Gastrocnemius medialis (tissue), 4 donors: ENCODE measurements at places on chromosomes 6 and 20. TPM values are rescaled to one million over a fixed set of nuclear protein-coding genes. Genes with fewer than 3 reads are reported as not detected.

Gene GABRR2
- 0.71 TPM for total RNA-seq

DNA sequence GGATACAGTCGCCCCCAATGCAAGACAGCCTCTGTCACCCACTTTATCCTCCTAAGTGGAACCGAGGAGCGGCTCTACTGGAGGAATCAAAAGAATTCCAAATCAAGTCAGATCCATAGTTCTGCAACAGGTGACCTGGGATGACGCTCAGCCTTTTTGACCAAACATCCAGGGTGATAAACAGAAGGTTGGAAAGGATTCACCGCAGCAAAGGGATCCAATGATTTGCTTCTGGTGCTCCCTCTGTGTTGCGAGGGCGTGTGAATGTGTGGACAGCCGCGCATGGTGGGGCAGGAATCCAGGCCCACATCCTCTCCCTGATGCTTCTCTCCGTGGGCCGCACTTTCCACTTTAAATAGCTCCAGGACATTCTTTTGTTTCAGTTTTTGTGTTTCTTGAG lies 116.8 kb upstream of the CDH4 start:
- no peak overlapping the region for H3K4me3 ChIP-seq
- no peaks in the 10 kb centered on the region for H3K4me1 ChIP-seq
- no peaks in the 10 kb centered on the region for H3K36me3 ChIP-seq
- no peak overlapping the region for H3K27ac ChIP-seq
- peaks cover 25% of the 10 kb centered on the region for H3K27me3 ChIP-seq

DNA sequence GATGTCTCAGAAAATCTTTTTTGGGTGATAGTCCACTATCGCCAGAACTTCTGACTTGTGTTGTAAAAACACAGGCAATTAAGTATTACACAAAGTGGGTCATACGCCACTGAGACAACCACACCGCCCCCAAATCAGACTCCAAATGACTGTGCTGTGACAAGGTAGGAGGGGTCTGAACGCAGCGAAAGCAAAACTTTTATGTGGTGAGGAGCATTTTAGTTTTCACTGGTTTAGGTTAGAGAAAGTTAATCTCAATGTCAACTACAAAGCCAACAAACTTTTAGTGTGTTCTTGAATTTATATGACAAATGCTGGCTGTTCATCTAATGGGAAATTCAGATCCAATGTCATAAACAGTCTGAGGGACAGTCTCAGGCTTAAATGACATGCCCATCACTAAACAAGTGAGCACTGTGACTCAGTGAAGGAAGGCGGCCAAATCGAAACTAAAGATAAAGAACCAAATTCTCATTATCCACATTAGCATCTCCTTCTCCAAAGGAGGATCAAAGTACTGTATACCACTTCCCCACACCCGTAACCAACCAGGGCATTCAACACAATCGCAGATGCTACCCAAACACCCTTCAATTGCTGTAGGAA lies 186.7 kb downstream of the GJA10 start:
- DNase-seq: no peak
- H3K27ac ChIP-seq: no peak overlapping the region
- H3K4me3 ChIP-seq: no peak overlapping the region
- no peaks in the 10 kb centered on the region for H3K27me3 ChIP-seq
- H3K36me3 ChIP-seq: no peaks in the 10 kb centered on the region

GRCh38 chr20:47701612-47702011 lies 83.7 kb downstream of the SULF2 start:
- DNase-seq: no peak
- H3K4me3 ChIP-seq: no peak overlapping the region

DNA sequence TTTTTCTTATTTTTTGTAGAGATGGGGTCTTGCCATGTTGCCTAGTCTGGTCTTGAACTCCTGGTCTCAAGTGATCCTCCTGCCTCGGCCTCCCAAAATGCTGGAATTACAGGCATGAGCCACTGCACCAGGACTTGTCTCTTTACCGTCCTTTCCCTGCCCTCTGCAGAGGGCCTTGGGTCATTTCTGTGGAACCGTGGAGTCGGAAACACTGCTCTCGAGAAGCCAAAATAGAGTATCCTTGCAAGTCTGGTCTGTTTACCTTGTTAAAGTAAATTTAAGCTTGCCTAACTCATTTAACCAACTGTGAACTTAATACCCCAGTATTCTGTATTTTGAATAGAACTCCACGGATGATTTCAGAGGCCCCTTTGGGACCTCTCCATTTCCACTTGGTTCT lies 51.4 kb downstream of the KDM1B start:
- no peak for DNase-seq
- no peaks in the 10 kb centered on the region for H3K4me1 ChIP-seq
- no peak overlapping the region for H3K27ac ChIP-seq
- no peaks in the 10 kb centered on the region for H3K27me3 ChIP-seq

Gene RIMS4
- 0.41 TPM for total RNA-seq

DNA sequence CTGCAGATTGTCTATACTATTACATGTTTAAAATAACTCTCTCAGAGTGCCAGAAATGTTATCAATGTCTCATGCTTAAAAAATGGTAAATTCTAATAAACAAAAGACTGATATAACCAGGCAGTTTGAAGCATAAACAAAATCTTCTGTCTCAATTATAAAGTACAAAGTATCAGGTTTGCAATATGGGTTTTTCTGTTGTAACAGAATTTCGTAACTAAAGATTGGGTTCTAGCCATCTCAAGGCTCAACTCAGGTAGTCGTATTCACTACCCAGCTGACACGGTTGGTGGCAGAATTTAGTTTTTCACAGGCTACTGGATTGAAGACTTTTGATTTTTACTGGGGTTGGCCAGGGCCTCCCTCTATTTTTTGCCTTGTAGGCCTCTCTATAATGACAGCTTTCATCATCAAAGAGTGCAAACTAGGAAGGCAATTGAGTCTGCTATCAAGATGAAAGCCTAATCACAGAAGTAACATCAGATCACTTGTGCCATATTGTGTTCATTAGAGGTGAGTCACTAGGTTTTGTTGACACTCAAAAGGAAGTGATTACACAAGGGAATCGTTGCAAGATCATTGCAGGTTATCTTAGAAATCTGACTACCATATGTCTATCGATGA lies 3.6 kb downstream of the CYP39A1 start:
- DNase-seq: no peak
- H3K36me3 ChIP-seq: no peaks in the 10 kb centered on the region
- H3K27me3 ChIP-seq: no peaks in the 10 kb centered on the region
- H3K4me3 ChIP-seq: no peak overlapping the region
- H3K27ac ChIP-seq: no peak overlapping the region

Gene CNBD2
- total RNA-seq: 8.3 TPM

- no peak for DNase-seq
- H3K36me3 ChIP-seq: peaks cover 13% of the 10 kb centered on the region
- H3K4me3 ChIP-seq: no peak overlapping the region
- no peak overlapping the region for H3K27ac ChIP-seq
- H3K27me3 ChIP-seq: no peaks in the 10 kb centered on the region
These were observed 163.7 kb downstream of the RALGAPA2 start for GRCh38 chr20:20548527-20549266.

Gene COL19A1
- total RNA-seq: 0.12 TPM

Gene ARFGEF3
- total RNA-seq: 0.52 TPM

Gene C6orf163
- 5.3 TPM for total RNA-seq

DNA sequence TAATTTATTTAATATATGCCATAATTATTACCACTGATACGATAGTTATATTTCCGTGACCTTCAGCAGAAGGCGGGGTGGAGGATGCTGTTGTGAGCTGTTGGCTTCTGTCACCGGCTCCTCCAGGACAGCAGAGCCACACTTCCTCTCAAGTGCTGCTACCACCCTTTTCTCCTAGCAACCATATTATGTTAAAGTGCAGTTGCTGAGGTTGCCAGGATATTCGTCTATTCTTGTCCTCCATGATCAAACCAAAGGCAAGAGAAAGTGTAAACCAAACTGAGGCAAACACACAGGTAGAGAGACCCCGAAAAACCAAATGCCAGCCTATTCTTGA lies 27.8 kb downstream of the RGS17 start:
- no peak overlapping the region for H3K27ac ChIP-seq
- no peaks in the 10 kb centered on the region for H3K36me3 ChIP-seq
- peaks cover 11% of the 10 kb centered on the region for H3K4me1 ChIP-seq

DNA sequence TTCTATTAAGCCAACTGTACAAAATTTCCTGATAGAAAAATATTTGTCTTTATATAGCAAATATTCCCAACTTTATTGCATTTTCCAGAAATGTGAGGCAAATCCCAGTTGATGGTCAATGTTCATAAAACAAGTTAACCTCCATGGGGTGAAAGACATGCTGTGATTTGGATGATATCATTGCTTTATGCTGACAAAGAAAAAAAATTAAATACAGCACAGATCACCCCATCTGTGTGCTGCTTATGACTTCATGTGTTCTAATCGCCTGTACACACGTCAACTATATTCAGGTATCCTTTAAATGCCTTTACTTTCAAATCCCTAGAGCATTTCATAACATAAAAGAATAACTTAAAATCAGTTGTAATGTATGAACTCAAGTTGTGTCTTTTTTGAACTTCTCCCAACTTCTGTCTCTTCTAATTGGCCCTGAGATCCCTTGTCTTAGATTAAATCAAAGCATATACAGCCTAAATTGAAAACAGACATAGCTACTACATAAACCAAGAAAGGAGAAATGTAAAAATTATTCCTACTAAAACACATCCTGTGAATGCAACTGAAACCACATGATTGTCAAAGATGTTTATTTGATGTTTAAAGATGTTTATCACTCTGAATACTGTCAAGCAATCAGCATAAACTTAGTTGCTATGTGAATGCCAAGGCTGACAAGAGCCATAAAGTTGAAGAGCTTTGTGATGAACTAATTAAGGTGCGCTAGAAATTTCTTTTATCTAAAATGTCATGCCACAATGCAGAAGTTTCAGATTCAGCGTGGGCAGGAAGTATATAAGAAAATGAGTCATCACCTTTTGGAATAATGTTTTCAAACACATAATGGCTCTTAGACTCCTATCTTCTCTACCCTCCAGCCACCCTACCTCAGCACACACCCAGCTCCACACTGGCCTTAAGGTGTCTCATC lies 68.7 kb downstream of the FILIP1 start:
- peak overlapping the region; percentile 45 for H3K27ac ChIP-seq
- DNase-seq: no peak
- H3K36me3 ChIP-seq: no peaks in the 10 kb centered on the region

Gene GSTA3
- total RNA-seq: not detected

Gene TRIM38
- total RNA-seq: 6.7 TPM

- peaks cover 82% of the 10 kb centered on the region for H3K27me3 ChIP-seq
- no peak for DNase-seq
These were observed 100.8 kb downstream of the OR2B2 start for GRCh38 chr6:27811451-27811772.

DNA sequence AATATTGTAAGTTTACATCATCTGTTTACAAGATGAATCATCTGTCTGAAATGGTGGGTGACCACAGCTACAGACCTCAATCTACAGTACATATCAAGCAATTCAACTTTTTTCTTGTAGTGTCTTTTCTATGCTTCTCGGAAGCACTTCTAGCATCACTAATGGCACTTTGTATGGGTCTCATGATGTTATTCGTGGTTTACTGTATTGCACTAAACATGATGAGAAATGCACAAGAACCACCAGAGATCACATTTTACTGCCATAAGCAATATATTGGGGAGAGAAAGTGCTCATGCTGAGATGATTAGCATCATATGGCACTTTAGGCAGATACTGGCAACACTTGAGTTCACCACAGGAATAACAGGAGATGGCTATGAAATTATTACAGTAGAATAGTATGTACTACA lies 15.4 kb upstream of the BTBD3 start:
- peaks cover 10% of the 10 kb centered on the region for H3K4me1 ChIP-seq
- no peak for DNase-seq
